Fibroblast of skin of right biceps (primary cell): ENCODE measurements at places on chromosomes 6 and 20.

- DNase-seq, result no peak
Measured at GRCh38 chr6:117485433-117485832, 3.0 kb downstream of the DCBLD1 start.

GRCh38 chr6:131379948-131380347 lies 193.1 kb upstream of the ARG1 start:
- DNase-seq, result peak; percentile 74

- peak; percentile 18 for DNase-seq
Measured at GRCh38 chr20:59231124-59231804, 67.6 kb downstream of the ZNF831 start.

DNA sequence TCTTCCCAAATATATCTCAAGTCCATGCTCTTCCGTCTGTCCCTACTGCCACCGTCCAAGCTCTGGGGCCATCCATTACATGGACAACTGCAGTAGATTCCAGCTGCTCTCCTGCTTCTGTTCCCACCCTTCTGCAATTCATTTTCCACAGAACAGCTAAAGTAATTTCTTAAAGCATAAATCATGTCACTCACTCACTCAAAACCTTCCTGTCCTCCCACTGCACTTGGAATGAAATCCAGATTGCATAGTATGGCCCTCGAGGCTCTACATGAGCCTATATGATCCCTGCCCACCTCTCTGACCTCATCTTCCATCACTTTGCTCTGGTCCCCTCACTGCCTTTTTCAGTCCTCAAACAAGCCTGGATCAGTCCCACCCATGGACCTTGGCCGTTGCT lies 10.9 kb downstream of the PHACTR2 start:
- peak; percentile 21 for DNase-seq

- no peak for DNase-seq
Measured at GRCh38 chr6:105802703-105803102, 283.4 kb upstream of the PRDM1 start.

- peak; percentile 93 for DNase-seq
Measured at GRCh38 chr6:134420614-134421181, 102.8 kb upstream of the SGK1 start.

DNA sequence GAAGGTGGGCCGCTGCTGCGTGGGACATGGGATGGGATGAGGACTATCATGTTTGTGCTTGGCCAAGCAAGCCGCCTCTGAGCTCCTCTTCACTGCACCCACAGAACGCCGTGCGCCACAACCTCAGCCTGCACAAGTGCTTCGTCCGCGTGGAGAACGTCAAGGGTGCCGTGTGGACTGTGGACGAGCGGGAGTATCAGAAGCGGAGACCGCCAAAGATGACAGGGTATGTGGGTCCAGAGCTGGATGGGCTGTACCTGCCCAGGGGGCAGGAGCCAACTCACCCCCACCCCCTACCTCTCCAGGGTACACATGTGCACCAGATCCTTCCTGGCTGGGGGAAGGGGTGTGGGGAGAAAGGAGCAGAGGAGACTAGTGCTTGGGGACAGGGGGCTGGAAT lies 43.5 kb upstream of the MDFI start:
- DNase-seq, result no peak
